ENCODE measurements at places on chromosomes 11 and 22.

DNA sequence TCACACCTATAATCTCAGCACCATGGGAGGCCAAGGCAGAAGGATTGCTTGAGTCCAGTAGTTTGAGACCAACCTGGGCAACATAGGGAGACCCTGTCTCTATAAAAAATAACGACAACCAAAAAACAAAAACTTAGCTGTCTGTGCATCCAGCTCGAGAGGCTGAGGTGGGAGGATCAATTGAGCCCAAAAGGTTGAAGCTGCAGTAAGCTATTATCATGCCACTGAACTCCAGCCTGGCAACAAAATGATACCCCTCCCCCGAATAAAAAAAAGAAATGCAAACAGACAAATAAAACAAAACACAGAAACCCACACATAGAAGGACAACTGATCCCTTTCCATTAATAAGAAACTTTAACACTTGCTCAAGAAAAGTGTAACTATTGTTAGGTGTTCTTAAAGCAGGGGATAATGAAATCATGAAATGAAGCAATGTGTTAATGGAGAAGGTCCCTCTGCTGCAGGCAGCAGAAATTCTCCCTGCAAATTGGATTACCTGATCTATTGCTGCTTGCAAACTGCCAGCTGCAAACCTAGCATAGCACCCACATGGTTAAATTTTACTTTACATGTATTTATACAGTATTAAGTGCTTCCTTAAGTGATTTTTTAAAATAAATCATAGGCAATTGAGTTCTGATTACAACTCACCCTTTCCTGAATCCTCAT lies 226.3 kb downstream of the SBF2 start:
- no peak for DNase-seq

- no peak for DNase-seq
Observed at GRCh38 chr11:70466154-70466553, 67.8 kb downstream of the CTTN start.

GRCh38 chr11:95516786-95517185 lies 272.8 kb downstream of the FAM76B start:
- DNase-seq = no peak

GRCh38 chr11:129960216-129961214 lies 42.1 kb downstream of the PRDM10 start:
- DNase-seq = no peak

- DNase-seq = no peak
Observed at GRCh38 chr11:86748296-86748695, 52.0 kb upstream of the PRSS23 start.

Measured in SJCRH30 (cell line).